ENCODE measurements at places on chromosomes 2 and 18. TPM values are rescaled to one million over a fixed set of nuclear protein-coding genes. Genes with fewer than 3 reads are reported as not detected.
A peak's percentile ranks its signal among the peaks of the same experiment; 100 is the strongest.

The TXNDC2 gene
- under 0.01 TPM for total RNA-seq

The SERPINB5 gene
- total RNA-seq: 513 TPM

The GAD1 gene
- total RNA-seq: 1.3 TPM

The LYPD1 gene
- under 0.01 TPM for total RNA-seq

The PPM1B gene
- total RNA-seq: 44.4 TPM

The PKP4 gene
- total RNA-seq: 41.6 TPM

The BOLL gene
- not detected for total RNA-seq

The CYP27C1 gene
- 0.26 TPM for total RNA-seq

The TDRD15 gene
- not detected for total RNA-seq

The CHRNG gene
- total RNA-seq: not detected

The CD302 gene
- 0.13 TPM for total RNA-seq

The GKN1 gene
- not detected for total RNA-seq

The DRC1 gene
- not detected for total RNA-seq

The POTEE gene
- not detected for total RNA-seq

The FKBP7 gene
- 1.3 TPM for total RNA-seq

The KATNAL2 gene
- under 0.01 TPM for total RNA-seq

The KCNJ13 gene
- total RNA-seq: not detected

The CCDC74B gene
- 0.38 TPM for total RNA-seq

The CNDP1 gene
- not detected for total RNA-seq

- DNase-seq: no peak
These were observed 317.3 kb upstream of the MGAT5 start for GRCh38 chr2:133936601-133937000.

GRCh38 chr2:98601532-98602132, 6.7 kb downstream of the COA5 start:
- no peak for DNase-seq

DNA sequence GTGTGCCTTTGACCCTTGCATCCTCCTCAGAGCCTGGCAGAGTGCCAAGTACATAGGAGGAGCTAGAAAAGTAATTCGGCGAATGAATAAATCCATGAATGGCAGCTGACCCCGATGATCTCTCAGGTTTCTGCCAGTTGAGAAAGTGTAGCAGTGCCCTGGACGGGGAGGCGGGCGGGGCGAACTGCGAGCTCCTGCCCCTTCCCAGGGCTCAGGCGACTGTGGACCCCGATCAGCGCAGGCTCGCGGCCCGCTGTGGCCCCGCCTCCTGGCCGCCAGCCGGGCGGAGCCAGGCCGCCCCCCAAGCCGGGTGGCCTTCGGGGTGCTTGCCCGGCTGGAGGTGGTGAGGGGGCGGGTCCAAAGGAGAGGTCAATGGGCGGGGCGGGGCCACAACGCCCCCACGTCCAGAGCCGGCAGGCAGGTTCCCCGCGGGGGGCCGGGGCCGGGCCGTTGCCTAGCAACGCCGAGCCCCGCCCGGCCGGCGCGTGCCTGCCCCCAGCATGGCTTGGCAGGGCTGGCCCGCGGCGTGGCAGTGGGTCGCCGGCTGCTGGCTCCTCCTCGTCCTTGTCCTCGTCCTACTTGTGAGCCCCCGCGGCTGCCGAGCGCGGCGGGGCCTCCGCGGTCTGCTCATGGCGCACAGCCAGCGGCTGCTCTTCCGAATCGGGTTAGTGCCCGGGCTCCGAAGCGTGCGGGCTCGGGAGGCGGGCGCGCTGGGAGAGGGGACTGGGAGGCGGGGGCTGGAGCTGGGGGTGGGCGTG, 30.6 kb upstream of the TMBIM1 start:
- peak; percentile 37 for DNase-seq

DNA sequence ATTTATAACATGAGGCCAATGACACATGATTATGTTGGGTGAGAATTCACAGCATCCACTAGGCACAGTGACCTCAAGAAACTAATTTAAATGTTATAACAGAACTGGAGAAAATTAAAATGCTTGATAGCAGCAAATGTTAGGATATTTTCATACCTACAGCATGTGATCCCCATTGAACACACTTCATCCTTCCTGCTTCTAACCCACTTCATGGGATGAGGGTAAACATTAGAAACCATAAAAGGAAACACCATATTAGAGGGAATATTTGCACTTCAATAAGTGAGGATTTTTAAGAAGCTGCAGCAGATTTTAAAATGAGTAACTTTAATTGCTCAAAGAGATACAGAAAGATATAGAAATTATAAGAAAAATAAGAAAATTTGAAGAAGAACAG, 117.1 kb downstream of the FSHR start:
- no peak for DNase-seq

DNA sequence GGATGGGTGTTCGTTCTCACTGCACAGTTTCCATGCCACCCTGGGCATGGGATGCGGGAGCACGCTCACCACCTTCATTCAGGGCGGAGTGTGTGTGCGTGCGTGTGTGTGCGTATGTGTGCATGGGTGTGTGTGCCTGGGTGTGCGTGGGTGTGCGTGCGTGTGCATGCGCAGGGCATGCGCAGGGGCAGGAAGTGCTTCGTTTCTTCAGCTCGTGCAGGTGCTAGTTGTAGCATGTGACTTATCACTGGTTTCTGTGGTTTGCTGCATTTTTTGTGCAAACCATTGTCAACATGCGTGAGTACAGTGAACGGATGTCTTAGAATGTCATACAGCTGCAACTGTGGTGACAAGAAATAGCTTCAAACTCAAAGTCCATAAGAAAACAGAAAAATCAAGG, 179.5 kb downstream of the PTGR3 start:
- DNase-seq: no peak

DNA sequence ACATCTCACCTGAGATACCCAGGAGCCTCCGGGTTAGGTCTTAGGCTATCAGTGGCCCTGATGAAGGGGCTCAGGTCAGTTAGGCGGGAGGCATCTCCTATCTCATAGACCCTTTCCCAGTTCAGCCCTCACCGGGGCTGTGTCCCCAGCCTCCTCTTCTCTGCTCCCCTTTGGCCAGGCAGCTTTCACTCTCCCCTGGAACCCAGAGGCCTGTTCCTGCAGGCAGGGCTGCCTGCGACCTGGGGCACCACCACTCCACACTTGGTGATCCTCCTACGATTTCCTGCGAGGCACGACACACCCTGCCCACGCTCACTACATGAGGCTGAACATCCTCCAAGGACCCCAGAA, 51.2 kb downstream of the SFXN5 start:
- no peak for DNase-seq

DNA sequence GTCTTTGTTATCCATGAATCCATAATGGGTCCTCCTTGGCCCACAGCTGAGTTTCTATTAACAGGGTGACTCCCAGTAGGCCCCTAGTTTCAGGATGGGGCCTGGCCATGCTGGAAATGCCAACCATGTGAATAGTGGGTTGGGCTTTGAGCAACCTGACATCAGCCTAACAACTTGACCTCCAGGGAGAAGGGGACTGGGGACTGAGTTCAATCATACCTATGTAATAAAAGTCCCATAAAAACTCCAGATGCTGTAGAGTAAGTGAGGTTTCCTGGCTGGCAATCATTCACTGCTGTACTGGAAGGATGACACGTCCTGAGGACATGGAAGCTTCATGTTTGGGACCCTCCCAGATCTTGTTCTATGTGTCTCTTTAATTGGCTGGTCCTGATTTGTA, 7.9 kb downstream of the REV1 start:
- no peak for DNase-seq

DNA sequence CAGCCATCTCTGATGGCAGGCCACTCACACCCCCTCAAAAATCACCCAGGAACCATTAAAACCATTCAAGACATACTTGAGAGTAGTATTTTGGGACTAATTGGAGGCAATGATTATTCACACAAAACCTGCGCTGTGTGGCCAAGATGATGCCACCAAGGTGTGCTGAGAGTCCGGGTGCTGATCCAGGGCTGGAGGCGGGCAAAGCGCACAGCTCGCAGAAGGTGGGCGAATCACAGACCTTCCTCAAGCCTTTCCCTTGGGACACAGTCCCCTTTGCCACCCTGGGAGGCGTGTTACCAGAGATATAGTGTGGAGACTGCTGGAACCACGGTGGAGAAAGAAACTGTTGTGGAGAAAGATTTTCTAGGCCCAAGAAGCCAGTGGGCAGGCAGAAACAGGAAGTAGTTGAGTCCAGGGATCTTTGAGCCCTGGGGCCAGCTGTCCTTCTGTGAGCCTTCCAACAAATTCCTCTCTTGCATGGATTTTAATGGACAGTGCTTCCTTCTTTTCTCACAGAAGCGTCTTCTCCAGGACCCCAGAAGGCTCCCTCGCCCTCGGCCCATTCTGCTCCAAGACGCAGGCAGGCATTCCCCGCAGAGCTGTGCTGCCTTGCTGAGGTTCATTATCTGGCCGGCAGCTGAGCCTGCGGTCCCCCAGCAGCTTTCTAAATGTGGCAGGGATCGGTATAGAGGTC, 8.0 kb downstream of the COPS9 start:
- no peak for DNase-seq

DNA sequence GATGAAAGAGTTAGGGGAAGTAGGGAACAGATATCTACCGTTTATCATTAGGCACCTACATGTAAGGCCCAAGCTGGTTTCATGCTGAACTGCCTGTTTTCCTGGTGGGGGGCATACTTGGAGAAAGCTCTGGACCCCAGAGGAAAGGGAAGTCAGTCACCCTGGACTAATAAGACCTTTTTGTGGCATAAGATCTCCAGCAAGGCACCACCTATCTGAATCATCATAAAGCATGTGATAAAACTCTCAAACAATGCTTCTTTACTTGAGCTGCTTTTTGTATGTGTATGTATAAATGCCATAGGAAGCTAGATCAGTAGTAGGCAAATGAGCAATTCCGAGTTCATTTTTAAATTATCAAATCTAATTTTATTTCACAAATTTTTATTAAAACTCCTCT, 104.8 kb downstream of the TANC1 start:
- DNase-seq: peak; percentile 74

- DNase-seq: no peak
These were observed 79.4 kb upstream of the SMAD7 start for GRCh38 chr18:49030138-49030537.

GRCh38 chr2:132911726-132912724, 242.0 kb upstream of the LYPD1 start:
- no peak for DNase-seq

GRCh38 chr2:8316356-8316755, 365.5 kb upstream of the ID2 start:
- no peak for DNase-seq

DNA sequence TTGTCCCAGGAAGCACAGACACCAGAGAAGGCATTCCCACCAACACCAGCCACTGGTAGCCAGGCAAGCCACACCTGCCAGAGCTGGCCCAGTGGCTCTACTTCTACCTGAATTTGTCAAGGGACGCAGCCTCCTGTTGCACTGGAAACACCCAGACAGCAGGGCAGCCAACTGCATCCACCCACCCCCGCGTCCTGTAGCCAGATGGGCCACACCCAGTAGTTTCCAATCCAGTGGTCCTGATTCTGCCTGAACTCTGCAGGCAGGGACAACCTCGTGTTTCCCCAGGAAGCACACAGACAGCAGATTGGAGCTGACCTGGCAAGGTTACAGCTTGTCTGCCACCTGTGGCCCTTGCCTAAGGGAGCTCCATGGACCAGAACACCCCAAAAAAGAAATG, 18.2 kb downstream of the PFN4 start:
- DNase-seq: no peak

DNA sequence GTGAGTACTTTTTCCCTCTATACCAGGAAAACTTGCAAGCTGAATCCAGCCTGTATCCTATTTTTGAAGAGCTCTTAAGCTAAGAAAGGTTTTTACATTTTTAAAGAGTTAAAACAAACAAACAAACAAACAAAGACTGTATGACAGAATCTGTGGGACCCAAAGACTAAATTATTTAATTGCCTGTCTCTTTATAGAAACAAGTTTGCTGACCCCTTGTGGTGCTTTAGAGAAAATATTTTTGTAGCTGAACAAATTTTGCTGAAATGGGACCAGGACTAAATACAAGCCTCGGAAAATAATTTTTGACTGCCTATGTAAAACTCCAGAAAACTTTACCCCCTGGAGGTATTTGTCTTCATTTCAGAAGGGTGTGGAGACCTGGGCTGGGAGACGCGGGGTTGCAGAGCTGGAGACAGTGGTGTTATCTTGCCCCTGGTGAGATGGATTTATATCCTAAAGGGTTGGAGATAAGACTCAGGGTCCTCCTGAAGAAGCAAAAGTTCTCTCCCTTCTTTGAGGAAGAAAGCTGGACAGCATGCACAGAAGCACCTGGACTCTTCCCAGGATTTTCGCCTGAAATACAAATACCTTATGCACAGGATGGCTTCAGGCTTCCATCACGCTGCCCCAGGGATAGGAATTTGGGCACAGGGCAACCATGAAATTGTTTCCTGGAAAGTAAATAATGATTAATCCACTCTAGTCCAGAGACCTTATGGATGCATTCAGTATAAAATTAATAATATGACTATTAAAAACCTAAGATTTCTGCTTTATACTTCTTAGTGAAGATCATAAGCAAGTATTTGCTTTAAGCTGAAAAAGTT, 54.3 kb downstream of the TMX3 start:
- peak; percentile 39 for DNase-seq

- no peak for DNase-seq
These were observed 33.0 kb upstream of the MEP1B start for GRCh38 chr18:32156855-32157254.

- DNase-seq: no peak
These were observed 58.6 kb upstream of the VRK2 start for GRCh38 chr2:57987835-57988573.

DNA sequence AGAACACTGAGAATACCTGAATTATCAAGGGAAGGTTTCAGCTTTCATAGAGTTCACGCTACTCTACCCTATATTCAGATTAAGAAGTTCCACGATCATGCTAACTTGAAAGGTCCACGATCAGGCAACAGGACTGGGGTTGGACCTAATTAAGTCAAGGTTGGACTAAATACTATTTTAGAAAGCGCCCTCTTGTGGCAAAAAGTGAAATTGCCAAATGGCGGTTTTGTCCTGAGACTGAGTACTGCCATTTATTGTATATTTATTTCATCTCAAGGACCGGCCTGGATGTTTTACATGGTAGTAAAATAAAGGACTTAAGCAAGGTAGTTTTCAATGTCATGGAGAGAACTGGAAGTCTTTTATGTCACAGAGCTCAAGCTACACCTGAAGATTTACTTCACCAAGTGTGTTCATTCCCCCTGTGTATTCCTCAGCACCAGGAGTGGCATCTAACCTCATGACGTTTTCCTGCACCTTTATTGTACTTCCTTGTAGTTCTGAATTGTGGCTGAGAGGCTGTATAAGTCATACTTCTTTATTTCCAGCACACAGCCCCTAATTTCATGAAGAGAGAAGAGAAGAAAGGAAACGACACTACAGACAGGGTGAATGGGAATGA, 56.8 kb downstream of the SRD5A2 start:
- peak; percentile 42 for DNase-seq
